ENCODE measurements at places on chromosomes 2 and 18.

- DNase-seq, result no peak
These were observed 150.7 kb upstream of the MGAT5 start for GRCh38 chr2:134103196-134103595.

DNA sequence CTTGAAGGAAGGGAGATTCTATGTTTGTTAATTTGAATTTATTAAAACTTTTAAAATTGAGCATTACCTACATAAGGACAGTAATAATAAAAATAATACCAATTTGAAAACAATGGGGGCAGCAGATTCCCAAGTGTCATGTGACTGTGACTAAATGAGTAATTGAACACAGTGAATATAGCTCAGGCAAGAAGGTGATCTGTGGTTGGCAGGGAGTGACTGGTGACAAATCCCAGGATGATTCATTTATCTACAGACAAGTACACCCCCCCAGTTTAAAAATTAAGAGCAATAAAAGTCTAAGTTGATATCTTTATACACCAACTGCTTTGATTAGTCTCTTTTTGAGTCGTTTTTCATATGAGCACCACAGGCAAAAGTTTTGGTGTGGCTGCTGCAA is 299.5 kb downstream of the ARHGAP15 start:
- peak; percentile 22 for DNase-seq

DNA sequence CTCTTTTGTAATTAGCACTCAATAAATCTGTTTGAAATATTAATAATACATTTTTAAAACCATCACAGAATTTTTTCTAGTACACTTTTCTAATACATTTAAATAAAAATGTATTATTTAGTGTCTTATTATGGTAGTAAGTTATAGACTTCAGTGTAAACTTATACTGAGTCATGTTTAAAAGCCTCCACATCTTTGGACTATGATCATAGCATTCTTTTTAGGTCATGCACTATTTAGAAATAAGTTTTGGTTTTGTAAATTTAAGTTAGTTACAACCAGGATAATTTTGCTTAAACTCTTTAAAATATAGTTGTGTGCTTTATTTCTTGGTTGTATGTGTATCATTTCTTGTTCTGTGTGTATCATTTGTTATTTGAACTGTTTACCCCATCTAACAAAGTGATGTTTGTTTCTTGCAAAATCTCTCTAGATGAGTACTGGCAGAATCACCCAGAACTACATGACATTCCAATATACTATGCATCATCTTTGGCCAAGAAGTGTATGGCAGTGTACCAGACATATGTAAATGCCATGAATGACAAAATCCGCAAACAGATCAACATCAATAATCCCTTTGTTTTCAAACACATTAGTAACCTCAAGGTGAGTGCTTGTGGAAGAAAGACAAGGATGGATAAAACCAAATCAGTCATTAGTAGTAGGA is 16.7 kb downstream of the CPSF3 start:
- DNase-seq, result no peak

DNA sequence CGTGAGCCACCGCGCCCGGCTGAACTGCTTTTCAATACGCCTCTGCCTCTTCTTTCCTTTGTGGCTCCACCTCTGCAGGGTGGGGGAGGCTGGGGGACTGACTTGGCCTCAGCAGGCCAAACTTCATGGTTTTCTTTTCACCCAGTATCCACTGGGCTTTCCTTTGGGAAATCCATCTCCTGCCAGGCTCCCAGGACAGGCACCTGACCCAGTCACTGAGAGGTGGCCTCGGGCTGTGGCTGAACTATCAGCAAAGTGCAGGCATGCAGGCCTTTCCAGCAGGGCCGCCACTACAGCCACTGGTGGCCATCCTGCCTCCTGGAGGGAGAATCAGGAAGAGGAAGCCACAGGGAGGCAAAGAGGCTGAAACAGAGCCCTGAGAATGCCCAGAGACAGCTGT is 33.4 kb upstream of the SEMA4C start:
- no peak for DNase-seq

DNA sequence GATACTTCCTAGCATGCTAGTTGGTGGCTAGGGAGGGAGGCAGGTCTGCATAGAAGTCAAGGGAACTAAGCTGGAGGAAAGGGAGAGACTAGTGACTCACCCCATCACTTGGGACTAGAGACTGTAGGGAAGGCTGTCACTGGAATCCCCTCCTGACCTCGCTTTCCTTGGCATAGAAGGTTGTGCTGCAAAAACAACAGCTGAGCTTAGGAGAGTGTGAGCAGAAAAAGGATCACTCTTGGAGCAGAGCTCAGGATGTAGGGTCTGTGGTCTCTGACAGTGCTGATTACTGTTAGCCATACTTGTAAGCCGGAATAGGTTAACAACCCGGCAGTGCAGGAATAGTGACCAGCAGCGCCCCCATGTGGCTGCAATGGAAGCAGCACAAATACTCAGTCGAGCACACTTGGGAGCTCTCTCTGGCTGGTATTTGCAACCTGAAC is 66.9 kb upstream of the SMAD2 start:
- DNase-seq, result no peak

DNA sequence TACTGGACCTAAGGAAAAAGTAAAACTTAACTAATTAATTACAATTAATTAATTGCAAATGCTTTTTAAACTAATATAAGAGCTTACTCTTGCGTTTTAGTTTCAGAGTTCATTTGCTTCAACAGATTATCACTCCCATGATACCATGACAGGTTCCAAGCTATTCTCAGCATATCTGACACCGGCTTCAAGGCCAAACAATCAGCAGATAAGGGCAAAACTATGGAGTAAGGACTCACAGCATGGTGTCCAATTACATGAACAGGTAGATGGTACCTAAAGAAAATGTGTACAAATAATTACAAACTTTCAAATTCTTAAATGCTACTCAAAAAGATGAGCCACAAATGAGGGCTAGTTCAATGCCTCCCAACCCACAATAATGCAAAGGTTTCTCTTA is 77.2 kb downstream of the RTTN start:
- no peak for DNase-seq

- no peak for DNase-seq
These were observed 35.5 kb downstream of the TMEFF2 start for GRCh38 chr2:192159208-192159607.

GRCh38 chr2:202172439-202173211 is 65.8 kb downstream of the SUMO1 start:
- no peak for DNase-seq
